Stimulated activated CD4-positive, alpha-beta T cell treated with anti-CD3 and anti-CD28 coated beads, Interleukin-4, amount 100 ng/mL, for 1 hour (primary cell): ENCODE measurements at places on chromosomes 16 and 17.

GRCh38 chr16:81520151-81520470, 75.5 kb downstream of the CMIP start:
- DNase-seq = no peak

- DNase-seq = no peak
These were observed 4.3 kb downstream of the UBE2G1 start for GRCh38 chr17:4362141-4362540.

- no peak for DNase-seq
These were observed 17.6 kb upstream of the SLC38A8 start for GRCh38 chr16:84059946-84060901.

DNA sequence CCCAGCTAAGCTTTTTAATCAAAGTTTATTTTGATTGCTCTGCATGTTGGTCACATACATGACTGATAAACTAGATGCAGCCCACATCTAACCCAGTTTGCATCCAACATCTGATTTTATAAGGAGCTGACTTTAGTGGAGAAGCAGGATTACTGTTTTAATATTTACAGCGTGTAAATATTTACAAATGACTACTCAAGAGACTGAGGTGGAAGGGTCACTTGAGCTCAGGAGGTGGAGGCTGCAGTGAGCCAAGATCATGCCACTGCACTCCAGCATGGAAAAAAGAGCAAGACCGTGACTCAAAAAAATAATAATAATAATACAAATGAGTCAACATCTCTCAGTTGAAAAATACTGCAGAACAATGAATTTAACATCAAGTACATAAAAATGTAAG, 50.8 kb downstream of the PARN start:
- DNase-seq = no peak

DNA sequence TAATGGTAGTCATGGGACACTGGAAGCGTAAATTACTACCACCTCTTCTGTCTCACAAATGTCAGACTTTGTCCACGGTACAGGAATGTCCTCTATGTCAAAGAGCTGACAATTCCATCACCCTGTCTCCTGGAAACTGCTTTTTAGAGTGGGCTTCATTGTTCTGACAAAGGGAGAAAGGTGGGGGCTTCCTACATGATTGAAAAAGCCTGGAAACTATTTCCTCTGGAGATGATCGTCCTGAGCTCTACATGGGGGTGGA, 53.1 kb downstream of the VAT1L start:
- DNase-seq = no peak

GRCh38 chr16:69417520-69418199, 6.8 kb upstream of the CYB5B start:
- DNase-seq = no peak

- peak; percentile 34 for DNase-seq
These were observed 28.3 kb downstream of the TRPV2 start for GRCh38 chr17:16443511-16444257.

GRCh38 chr17:43352579-43353331, 46.0 kb upstream of the ARL4D start:
- no peak for DNase-seq

DNA sequence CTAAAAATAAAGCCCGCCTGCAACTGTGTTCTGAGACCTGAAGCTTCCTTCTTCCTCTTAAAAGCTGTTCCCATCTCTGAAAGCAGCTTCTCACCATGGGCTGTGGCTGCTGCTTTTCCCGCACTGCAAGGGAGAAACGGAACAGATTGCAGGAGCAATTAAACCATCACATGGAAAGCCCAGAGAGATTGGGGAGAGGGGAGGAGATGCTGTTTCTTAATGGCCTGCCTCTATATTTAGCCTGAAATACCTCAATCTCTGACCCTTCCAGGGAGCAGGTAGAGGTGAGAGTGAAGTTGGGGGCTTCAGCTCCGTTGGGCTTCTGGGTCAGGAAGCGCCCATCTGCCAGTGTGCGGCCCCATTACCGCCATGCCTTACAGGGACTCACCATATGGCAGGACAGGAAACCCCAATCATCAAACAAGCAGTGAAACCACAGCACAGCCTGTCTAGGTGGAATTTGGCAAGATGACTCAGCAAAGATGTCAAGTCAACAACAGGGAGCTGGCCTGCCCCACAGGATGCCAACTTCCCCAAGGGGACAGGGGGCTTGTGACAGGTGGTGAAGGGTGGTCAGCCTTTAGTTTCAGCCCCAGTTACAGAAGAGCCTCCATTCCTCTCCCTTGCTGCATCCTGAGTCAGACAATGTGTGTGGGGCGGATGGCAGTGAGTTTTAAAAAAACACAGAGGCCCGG, 286.6 kb upstream of the CCL2 start:
- DNase-seq = no peak

DNA sequence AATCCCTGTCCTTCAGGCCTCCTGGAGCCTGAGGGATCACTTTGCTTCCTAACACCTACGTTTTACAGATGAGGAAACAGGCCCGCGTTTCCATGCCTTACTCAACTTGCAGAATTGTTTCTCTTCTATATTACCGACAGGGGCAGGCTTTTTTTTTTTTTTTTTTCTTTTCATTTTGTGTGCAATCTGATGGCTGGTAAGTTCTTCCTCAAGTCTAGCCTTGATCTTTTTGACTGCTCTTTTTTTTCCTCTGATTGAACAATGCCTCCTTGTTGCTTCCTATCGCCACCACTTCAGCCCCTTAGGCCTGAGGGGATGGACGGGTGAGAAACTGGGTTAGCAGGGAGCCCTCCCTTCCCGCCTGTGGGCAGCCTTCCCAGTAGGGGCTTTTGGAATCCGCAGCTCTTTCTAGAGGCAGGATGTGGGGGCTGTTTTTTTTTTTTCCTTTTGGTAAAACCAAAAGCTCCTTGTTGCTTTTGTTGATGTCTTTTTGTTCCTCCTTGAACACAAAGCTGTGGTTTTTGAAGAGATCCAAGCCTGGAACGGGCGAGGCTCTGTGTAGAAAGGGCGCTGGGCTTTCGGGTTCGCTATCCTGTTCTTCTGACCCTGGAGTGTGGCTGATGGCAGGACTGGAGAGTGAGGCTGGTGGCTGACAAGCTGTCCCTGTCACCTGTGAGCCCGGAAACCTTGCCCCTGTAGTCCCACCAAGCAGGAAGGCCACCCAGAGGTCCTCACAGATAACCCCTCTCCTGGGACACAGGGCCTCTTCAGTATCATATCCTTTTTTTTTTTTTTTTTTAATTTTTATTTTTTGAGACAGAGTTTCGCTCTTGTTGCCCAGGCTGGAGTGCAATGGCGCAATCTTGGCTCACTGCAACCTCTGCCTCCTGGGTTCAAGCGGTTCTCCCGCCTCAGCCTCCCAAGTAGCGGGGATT, 14.0 kb downstream of the LASP1 start:
- no peak for DNase-seq

DNA sequence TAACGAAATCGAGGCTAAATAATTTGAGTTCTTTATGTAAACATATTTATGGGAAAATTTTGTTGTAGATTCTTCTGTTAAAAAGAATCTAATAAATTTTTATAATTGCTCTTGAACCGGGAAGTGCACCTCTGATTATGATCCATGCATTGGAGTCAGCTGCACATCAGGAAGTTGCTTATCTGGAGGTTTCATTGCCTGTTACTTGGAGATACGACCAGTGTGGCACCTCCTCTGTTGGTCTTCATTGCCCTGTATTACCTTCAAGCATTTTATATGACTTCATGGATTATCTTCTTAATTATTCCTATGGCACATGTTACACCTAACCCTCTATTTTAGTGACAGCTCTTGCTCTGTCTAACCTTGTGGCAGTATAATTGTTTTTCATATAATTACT, 312.6 kb upstream of the TBX2 start:
- DNase-seq = no peak

- DNase-seq = no peak
These were observed 71.6 kb downstream of the PGS1 start for GRCh38 chr17:78449983-78450595.

- no peak for DNase-seq
These were observed 74.5 kb downstream of the DNAH17 start for GRCh38 chr17:78502611-78503148.

GRCh38 chr17:46057366-46057765, 58.3 kb downstream of the STH start:
- DNase-seq = no peak

DNA sequence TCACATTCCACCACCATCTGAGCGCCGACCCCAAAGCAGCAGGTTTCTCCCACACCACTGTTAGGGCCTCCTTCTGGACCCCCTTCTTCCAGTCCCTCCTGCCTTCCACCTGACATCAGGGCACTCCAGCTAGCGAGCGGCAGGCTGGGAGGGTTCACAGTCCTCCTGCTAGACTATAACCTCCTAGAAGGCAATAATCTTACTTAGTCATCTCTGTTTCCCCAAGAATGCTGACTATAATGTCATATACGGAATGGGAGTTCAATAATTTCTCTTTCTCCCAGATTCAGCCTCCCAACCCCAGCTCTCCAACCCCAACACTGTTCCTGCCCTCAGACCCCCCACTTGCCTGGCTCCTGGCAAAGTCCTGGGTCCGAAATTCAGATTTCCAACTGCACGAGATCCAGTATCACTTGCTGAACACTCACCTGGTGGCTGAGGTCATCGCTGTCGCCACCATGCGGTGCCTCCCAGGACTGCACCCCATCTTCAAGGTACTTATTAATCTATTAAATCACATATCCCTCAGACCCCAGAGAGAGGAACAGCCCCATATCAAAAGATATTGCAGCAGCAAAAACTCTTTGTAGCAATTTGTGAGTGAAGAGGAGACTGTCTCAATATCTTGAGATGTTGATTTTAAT, 5.6 kb downstream of the ALOX12 start:
- DNase-seq = peak; percentile 50

DNA sequence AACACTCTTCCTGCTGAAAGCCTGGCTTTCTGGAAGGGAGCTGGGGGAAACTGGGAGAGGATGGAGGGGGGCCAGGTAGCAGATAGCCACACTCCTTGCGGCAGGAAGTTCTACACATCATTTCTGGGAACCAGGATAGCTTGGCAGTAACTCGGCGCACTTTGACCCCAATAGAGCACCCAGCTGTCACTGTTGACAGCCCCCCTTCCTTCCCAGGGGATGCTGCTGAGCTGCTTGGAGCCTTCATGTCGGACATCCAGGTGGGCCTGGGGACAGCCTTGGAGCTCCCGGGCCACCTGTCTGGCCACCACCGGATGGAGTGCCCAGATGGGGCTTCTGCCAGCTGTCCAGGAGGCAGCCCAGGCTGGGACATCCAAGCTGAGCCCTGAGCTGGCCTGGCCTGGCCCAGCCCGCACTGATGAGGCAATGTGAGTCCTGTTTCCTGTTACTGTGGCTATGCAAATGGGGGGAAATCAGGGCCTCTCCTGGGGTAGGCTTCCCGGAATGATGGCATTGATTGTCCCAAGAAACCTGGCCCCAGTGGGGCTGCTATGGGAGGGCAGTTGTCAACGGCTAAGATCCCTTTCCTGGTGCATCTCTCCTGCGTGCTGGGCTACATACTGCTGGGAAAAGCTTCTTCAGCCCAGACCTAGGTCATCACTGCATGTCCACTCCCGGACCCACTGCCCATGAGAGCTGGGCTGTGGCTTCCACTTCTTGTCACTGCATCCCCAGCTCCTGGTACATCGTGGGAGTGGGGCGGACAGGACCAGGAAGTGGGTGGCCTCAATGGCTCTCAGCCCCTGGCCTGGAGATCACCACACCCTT, 50.0 kb downstream of the SOCS1 start:
- DNase-seq = no peak

DNA sequence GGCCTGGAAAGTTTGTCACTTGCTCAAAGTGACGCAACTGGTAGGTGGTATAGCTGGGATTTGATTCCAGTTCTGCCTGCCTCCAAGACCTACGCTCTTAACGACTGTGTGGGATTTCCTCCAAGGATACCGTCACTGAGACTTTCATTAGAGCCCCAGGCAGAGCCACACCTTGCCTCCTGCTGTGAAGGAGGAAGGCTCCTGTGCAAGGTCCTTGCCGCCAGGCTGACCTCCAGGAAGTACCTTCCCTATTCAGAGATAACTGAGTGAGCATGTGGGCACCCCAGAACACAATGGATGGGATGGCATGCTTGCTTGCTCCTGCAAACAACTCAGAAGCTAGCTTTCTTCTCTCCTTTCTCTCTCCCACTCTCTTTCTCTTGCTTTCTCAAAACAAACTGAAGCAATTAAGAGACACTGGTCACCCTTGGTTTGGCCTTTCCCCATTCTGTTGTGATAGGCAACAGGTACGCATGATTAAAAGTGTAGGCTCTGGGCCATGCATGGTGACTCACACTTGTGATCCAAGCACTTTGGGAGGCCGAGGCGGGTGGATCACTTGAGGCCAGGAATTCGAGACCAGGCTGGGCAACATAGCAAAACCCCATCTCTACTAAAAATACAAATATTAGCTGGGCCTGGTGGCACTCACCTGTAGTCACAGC, 30.7 kb downstream of the CACNG3 start:
- no peak for DNase-seq

- peak; percentile 45 for DNase-seq
These were observed 2.3 kb downstream of the DNASE1 start for GRCh38 chr16:3656491-3657468.
